ENCODE measurements at places on chromosomes 2 and 18.

DNA sequence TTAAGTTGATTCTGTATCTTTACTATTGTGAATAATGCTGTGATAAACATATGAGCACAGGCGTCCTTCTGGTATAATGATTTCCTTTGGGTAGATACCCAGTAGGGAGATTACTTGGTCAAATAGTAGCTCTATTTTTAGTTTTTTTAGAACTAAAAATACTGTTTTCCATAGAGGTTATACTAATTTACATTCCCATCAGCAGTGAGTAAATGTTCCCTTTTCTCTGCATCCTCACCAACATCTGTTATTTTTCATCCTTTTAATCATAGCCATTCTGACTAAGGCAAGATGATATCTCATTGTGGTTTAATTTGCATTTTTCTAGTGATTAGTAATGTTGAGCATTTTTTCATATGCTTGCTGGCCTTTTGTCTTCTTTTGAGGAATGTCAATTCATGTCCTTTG lies 35.1 kb downstream of the PMS1 start:
- DNase-seq = peak; percentile 48

DNA sequence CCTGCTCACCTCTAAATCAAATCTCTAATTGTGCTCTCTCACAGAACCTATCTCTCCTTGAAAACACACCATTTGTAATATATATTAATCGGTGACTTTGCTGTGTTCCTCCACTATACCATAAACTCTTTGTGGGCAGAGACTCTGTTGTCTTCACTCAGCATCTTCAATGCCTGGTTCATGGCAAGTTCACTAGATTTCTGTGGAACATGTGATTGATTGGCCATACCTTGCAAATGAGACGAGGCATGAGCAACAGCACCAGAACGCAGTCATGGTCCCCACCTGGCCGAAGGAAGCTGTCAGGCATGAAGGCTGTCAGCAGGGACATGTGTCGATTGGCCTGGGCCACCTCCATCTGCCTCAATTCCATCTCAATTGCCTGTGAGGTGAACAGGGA lies 11.6 kb downstream of the DCTN1 start:
- DNase-seq = no peak

DNA sequence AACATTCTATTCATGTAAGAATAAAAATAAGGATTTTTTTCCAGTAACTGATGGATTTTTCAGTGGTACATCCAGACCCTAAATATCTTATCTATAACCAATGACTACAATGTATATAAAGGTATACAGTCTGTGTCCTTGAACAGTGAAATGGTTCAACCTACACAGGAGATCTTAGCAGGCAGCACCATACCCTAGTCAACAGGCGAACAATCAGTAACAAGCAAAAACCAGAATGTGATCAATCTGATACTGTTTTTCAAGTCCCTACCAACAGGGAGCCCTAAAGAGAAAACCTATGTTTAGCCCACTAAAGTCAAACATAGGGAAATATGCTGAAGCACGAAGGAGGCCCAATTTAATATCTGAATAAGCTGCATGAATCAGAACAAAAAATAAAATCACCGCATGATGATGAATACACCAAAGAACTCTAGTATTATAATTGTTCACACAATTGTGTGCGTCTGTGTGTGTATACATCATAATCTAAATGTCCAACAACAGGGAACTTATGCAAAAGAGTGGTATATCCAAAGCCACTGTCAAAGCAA lies 26.0 kb downstream of the PTPN2 start:
- DNase-seq = no peak

DNA sequence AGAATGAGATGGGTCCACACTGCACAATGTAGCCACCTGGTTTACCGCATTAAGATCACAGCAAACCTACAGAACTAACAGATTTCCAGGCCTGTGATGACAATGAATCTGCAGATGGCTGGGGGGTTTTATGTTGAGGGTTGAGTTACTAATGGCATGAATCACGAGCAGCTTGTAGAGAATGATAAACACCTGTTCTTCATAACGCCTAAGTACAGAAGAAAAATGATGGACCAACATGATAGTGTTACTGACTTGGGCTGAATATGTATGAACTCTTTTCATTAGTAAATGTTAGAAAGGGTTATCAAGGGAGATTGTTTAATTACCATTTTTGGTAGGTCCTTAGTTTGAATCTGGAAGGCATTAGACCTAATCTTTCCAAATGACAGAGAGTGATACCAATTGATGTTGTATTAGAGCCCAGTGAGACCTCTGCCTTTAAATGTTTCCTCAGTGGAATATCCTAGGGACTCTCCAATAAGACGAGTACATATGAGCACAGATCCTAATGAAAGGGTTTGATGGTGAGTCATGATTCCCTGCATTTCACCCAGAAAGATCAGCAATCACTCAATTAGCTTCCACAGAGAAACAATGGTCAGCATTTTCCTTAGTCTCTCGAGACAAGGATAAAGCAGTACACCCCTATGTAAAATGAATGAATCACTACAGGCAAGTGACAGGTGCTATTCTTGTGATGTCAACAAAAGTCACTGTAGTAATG lies 243.8 kb downstream of the DLGAP1 start:
- DNase-seq = no peak

DNA sequence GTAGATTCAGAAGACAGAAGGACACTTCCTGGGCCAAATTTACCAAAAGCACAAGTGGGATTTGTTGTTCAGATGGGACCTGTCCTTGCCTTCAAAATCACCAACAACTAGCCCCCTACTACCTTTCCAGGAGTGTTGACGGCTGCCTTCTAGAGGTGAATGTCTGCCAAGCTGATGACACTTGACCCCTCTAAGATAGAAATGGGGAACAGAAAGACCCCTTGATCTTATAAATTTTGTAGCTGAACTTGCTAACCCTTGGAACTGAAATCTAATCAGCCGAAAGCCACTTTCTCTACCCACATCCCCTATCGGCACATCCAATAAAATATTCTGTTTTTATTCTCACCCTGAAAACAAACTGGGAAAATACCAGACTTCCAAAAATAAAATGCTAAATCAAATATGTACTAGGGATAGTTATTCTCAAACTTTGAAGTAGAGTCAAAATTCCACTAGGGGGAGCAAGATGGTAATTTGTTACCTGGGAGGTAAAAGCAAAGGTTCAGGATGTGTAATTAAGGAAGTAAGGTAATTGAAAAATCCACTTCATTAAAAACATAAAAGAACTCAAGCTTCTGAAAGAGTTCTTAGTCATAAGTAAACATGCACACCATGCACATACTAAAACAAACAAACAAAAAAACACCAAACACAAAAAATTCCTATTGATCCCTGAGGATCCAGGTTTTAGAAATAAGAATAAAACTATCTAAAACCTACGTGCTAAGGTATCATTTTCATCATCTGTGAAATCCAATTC lies 119.2 kb downstream of the ANKRD44 start:
- no peak for DNase-seq

- DNase-seq = no peak
Observed at GRCh38 chr18:44320619-44321460, 359.8 kb upstream of the SETBP1 start.

- DNase-seq = no peak
Observed at GRCh38 chr2:28401411-28401810, 8.8 kb downstream of the FOSL2 start.

- DNase-seq = no peak
Observed at GRCh38 chr2:120204022-120204405, 19.2 kb downstream of the TMEM185B start.

DNA sequence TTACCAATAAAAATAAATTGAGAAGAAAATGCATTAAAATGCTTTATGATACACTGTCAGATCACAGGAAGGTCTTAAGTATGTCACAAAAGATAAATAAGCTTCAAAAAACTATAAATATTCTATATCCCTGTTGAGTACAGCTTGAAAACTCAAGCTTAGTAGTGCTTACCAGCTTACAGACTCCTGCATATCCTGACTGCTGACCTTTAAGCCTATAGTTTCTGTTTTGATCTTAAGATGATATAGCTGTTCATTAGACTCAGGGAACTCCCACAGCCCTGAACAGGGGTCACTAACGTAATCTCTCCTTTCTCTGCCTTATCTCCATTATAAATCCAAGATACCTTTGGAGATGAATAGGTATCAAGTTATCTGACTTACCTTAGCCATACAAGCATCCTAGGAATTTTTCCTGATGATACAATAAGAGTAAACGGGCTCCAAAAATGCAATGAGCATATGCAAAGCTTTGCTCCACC lies 93.7 kb upstream of the RBBP8 start:
- no peak for DNase-seq

GRCh38 chr2:74515981-74516633 lies 1.9 kb downstream of the TLX2 start:
- DNase-seq = no peak

- DNase-seq = no peak
Observed at GRCh38 chr18:76426737-76427305, 68.2 kb downstream of the ZNF516 start.

- no peak for DNase-seq
Observed at GRCh38 chr2:128198656-128199055, 107.7 kb downstream of the UGGT1 start.

GRCh38 chr18:49015886-49016647 lies 65.3 kb upstream of the SMAD7 start:
- no peak for DNase-seq

DNA sequence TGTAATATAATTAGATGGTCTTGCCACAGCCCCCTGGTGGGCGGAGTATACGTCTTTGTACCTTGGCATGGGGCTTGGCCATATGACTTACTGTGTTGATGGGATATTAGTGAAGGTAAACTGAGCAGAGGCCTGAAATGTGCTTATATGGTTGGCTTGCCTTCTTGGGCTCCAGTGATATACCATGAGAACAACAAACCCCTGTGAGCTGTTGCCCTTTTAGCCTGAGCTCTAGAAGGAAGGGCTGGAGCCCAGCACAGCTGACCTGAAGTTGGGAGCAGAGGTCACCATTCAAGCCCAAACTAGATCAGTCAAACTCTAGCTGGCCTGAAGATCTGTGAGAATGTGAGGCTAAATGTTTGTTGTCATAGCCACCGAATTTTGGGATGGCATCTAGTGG lies 75.2 kb upstream of the CD302 start:
- DNase-seq = no peak

DNA sequence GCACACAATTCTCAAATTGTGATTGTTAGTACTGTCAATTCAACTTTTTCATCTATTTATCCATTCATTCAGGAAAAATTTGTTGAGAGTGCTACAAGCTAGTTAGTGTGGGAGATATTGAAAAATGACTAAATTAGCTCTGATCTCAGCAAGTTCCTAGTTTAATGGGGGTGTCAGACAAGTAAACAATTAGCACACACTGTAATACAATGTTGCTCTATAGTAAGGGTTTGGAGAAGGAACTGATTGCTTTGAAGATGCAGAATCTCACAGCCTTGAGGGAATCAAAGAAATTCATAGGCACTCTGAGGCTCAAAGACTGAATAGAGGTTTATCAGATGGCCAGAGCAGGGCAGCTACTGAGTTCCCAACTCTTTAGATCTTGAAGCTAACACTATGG lies 6.8 kb upstream of the CCNYL1 start:
- no peak for DNase-seq
